ENCODE measurements at places on chromosomes 5 and 9. TPM values are rescaled to one million over a fixed set of nuclear protein-coding genes. Genes with fewer than 3 reads are reported as not detected.

DNA sequence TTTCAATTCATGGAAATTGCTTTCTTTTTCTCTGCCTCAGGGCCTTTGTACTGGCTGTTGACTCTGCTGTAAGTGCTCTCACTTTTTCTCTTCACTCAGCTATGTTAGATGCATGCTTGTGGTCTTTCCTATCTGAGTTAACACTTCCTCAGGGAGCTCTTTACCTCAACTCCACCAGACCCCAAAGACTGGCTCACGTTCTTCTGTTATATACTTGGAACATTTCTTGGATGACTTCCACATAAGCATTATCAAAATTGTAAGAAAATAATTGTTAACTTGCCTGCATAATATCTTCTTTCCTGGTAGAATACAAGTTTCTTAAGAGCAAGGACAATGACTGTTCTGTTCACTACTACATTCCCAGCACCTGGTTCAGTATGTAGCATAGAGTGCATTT is 455.9 kb downstream of the EBF1 start:
- no peak for DNase-seq

- DNase-seq = peak; percentile 35
Observed at GRCh38 chr9:130150779-130151382, 21.3 kb upstream of the NCS1 start.

DNA sequence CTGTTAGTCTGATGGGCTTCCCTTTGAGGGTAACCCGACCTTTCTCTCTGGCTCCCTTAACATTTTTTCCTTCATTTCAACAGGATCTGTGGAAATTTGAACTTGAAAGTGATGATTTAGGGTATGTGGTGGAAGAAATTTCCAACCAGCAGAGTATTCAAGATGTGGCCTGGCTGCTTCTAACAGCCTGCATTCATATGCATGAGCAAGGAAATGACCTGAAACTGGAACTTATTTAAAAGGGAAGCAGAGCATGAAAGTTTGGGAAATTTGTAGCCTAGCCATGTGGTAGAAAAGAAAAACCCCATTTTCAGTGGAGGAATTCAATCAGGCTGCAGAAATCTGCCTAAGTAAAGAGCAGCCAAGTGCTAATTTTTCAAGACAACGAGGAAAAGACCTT is 41.7 kb downstream of the UNC13B start:
- DNase-seq = no peak

CDK9 gene
- 55.6 TPM for total RNA-seq

SETX gene
- total RNA-seq = 16.7 TPM

GRCh38 chr5:75045071-75045470 is 7.3 kb downstream of the GCNT4 start:
- DNase-seq = no peak

- no peak for DNase-seq
Observed at GRCh38 chr9:98342820-98343210, 87.4 kb upstream of the TBC1D2 start.

GRCh38 chr5:107342371-107342770 is 328.4 kb downstream of the EFNA5 start:
- no peak for DNase-seq

LCN15 gene
- total RNA-seq = not detected

DNA sequence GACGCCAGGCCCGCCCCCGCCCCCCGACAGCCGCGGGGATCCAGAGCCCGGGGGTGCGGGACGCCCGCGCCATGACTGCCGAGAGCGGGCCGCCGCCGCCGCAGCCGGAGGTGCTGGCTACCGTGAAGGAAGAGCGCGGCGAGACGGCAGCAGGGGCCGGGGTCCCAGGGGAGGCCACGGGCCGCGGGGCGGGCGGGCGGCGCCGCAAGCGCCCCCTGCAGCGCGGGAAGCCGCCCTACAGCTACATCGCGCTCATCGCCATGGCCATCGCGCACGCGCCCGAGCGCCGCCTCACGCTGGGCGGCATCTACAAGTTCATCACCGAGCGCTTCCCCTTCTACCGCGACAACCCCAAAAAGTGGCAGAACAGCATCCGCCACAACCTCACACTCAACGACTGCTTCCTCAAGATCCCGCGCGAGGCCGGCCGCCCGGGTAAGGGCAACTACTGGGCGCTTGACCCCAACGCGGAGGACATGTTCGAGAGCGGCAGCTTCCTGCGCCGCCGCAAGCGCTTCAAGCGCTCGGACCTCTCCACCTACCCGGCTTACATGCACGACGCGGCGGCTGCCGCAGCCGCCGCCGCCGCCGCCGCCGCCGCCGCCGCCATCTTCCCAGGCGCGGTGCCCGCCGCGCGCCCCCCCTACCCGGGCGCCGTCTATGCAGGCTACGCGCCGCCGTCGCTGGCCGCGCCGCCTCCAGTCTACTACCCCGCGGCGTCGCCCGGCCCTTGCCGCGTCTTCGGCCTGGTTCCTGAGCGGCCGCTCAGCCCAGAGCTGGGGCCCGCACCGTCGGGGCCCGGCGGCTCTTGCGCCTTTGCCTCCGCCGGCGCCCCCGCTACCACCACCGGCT is 1.0 kb downstream of the FOXE1 start:
- DNase-seq = peak; percentile 54

- DNase-seq = peak; percentile 72
Observed at GRCh38 chr9:115158661-115159481, 40.9 kb upstream of the TNC start.

DNA sequence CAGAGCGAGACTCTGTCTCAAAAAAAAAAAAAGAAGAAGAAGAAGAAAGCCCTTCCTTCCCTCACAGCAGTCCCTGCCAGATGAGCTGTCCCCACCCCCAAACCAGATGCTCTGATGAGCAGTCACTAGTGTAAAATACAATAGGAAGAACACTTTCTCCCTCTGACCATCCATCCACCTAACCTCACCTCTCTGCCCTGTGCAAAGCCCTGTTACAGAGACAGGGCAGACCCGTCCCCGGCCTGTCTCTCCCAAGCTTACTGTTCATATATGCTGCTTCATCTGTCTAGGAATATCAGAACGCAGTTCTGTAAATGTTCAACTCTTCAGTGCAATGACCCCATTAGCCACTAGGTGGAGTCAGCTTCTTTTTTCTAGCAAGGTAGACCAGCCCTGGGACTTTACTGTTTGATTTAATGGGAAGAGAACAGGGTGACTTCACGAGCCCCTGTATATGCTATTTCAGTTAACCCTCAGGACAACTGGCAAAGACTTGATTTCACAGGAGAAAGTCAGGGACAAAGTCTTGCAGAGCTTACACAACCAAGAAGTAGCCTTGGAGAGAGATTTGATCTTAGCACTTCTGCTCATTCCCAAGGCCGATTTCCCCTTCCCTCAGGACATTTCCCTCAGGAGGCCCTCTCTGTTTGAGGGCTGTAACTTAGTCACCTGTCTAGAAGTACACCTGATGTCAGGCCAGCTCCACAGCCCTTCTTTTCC is 14.9 kb upstream of the FGFR4 start:
- peak; percentile 83 for DNase-seq

DNA sequence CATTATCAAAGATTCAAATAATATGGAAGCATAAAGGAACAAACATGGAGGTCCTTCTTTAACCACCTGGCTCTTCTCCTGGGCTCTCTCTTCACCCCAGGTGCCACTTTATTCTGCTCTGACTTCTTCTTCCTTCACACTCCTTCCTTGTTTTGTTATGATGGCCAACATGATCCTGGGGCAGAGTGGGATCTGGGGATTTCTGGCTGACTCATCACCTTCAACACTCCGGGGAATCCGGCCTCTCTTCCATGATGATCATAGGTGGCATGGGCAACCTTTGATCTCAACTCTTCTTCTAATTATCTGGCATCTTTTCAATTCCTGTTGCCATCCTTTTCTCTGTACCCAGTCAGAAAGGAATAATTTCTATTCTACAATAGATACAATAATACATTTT is 62.1 kb upstream of the TRPC7 start:
- DNase-seq = no peak

DNA sequence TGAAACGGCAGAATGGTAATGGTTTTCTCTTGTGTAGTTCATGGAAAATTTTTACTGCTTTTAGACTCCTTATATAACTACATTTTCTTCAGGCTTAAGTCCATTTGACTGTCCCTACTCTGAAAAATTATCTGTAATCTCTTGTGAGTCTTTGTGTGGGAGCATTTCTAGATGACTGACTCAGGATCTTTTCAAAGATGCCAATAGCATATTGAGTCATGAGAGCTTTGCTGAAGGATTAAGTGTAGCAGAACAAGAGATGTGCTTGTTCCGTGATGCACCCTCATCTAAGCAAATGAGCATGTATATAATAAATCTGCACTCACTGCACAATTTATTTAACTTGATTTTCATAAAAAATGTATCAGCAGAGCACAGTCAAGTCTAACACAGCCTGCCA is 298.7 kb upstream of the CDH6 start:
- DNase-seq = no peak

GRCh38 chr9:120368799-120369198 is 211.2 kb downstream of the CDK5RAP2 start:
- no peak for DNase-seq

DNA sequence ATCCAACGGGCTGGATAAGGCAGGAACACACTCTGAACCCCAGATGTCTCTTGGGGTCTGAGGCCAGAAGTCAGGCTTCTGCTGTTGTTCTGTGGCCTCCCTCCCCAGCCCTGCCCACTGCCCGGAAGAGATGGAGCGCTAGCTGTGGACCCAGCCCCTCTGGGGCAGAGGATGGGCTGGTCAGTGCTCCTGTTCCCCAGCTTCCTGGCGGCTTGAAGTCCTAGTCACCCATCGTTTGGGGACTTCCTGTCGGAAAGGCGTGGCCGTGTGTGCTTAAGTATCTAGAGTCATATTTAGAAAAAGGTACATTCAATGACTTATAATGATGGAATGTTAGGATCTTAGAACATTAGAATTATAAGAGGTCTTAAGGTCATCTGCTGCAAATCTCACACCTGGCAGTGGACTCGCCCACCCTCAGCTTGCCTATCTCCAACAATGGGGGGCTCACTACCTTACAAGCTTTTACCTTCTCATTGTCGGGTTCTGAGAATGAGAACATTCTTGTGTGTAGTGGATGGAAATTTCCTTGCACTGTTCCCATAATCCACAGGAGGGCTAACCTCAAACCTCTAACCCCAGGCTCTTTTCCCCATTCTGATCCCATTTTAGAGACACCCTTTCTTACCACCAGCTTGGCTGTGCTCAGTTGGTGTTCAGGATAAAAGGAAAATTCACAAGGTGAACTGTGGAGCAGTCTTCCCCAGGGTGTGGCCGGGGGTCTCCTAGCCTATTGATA is 13.4 kb upstream of the AIF1L start:
- no peak for DNase-seq

DNA sequence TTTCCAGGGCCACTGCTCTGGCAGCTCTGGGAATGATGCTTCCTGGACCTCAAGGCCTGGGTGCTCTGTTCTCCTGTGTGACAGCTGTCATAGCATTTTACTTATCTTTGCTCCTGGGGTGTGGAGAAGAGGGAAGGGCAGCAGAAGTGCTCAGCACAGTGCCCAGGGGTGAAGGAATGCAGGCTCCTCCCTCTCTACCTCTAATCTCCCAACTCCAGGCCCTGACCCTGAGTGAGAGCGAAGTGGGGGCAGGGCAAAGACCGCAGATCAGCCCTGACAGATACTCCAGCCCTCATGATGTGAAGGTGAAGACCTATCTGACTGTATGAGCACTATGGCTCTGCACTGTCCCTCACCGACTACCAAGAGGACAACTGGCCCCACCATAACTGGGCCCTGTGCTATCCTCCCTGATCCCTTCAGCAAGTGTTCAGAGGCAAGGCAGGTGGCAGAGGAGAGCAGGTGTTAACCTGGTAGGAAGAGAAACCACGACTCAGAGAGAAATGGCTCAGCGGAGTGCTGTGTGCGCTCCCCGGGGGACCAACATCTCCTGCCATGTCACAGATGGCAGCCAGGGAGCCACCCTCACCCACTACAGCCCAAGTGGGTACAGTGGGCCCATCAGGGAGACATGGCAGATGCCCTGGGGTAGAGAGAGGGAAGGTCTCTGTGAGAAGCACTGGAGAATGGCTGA is 16.8 kb downstream of the ACSL6 start:
- no peak for DNase-seq

- DNase-seq = no peak
Observed at GRCh38 chr9:134384811-134385479, 58.7 kb downstream of the RXRA start.

DNA sequence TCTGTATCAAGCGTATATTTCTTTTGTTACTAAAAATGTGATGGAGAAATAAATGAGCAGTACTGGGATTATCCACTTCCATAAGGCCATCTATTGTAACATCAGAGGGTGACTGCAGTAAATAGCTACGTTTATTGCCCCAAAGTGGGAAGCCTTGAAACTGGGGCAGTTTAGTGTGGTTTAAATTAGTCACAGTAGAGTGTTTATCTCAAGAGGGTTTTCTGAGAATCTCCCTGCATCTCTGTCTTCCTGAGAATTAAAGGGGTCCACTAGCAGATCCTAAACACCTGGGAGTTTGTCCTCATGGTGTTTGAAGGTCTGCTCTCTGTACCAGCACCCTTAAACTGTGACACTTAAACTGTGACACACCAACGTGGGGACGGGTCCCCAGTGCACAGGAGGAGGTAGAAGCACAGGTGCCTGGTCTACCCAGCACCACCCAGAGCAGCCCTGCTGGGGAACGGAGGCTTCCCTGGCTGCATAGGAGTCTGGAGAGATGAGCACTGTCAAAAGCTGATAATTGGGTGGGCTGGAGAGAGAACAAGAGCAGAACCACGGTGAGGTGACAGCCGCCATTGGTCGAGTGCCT is 25.2 kb downstream of the PRRC2B start:
- peak; percentile 57 for DNase-seq

DNA sequence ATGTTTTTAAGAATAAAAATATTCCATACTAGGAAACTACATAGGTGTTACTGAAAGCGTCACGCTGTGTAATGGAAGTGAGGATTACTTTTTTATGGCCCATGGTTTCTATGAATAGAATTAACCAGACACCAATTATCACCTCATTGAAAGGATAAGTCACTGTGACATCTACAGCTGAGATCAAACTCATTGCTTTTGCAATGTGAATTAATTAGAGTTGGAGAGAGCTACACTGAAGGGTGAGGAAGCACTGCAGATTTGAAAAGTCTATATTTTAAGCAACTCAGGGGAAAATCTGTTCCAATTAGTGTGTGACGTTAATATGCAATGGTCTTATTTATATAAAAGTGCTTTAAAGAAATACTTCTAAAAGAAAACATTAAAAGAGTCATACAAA is 1300.1 kb upstream of the DMAC1 start:
- DNase-seq = no peak

GRCh38 chr9:2808105-2808504 is 35.8 kb downstream of the PUM3 start:
- no peak for DNase-seq

SHISAL2B gene
- not detected for total RNA-seq

- DNase-seq = no peak
Observed at GRCh38 chr9:109739760-109740159, 40.2 kb upstream of the PALM2AKAP2 start.

GRCh38 chr5:109866051-109866450 is 176.3 kb downstream of the MAN2A1 start:
- peak; percentile 73 for DNase-seq

FOXD4L3 gene
- total RNA-seq = not detected

DNA sequence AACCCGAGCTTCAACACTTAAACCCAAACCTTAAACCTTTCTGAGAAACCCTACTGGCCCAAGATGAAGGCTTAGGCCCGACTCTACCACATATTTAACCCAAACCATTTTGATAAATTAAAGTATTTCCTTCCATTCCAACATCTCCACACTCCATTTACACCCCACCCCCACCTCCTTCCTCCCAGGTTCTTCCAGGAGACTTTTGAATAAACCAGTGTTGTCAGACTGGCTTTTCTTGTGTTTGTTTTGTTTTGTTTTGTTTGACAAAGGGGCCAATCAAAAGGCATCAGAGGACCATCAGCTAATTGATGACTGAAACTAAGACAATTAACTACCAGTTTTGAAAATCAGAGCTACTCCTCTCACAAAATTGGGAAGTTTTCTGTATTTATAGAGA is 4.6 kb upstream of the ZNF608 start:
- DNase-seq = no peak

PLEKHG4B gene
- 4.2 TPM for total RNA-seq

- DNase-seq = no peak
Observed at GRCh38 chr5:135467871-135468485, 15.8 kb upstream of the TIFAB start.

All from HFFc6 (cell line).